ENCODE measurements at places on chromosomes 2 and 18. TPM values are rescaled to one million over a fixed set of nuclear protein-coding genes. Genes with fewer than 3 reads are reported as not detected.

- DNase-seq, result no peak
Measured at GRCh38 chr2:201264472-201265173, 4.3 kb downstream of the CASP8 start.

GRCh38 chr2:46053564-46053963 lies 243.6 kb upstream of the EPAS1 start:
- DNase-seq, result no peak

DNA sequence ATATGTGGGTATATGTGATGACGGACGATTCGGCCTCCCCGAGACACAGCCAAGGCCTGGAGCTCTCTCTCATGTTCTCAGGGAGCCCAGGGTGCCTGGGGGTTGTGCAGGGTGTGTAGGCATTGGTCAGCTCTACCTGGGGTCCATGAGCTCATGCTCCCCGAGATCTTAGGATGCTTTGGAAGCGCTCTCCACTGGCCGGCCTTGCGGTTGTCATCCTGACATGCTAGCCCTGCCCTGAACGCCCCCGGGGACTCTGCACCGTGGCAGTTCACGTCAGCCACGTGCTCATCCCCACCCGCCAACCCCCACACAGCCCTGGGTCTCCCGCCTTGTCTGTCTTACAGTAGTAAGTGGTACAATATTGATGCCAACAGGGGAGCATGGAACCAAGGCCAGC lies 67.8 kb downstream of the RTP5 start:
- DNase-seq, result no peak

GRCh38 chr2:176242276-176242675 lies 27.0 kb upstream of the MTX2 start:
- no peak for DNase-seq

GRCh38 chr2:79083597-79084251 lies 4.1 kb downstream of the REG1B start:
- no peak for DNase-seq

The COL4A4 gene
- total RNA-seq, result not detected

DNA sequence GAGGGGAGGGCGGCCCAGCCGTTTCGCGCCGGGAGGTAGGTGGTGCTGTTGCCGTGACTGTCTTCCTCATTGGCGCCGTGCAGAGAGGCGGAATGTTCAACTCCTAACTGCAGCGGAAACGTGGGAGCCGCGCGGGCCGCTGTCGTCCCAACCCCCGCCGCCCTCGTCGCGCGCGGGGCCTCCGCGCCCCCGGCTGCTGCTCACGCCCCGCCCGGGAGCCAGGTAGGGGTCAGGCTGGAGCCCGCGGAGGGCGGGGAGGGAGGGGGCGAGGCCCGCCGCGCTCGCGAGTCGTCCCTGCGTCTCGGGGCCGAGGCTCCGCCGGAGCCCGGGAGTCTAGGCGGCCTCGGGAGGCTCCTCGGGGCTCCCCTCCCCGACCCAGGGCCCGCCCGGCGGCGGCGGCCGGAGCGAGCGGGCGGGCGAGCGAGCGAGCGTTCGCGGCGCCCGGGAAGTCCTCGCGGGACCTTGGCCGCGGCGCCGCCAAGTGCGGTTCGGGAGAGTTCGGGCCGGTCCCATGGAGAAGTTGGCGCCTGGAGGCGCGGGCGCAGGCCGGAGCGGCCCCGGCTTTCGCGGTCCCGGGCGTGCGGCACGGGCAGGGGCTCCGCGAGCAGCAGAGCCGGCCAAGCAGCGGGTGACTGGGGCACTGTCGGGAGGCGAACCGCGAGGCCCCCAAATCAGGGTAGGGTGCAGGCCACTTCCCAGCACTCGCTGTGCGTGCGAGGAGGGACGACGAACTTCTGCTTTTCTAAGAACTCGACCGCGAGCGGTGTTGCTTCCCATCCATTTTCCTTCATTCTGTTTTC lies at the start of gene MAP3K20:
MAP3K20 (plus strand) TSS at position 66 of the 800 bp plus-strand sequence. CDS start 15,186 bp downstream, outside the sequence.
- peak; percentile 42 for DNase-seq

GRCh38 chr18:66534110-66534509 lies 69.8 kb downstream of the CDH19 start:
- no peak for DNase-seq

The DES gene
- total RNA-seq, result not detected

GRCh38 chr2:10738192-10738591 lies 16.8 kb downstream of the ATP6V1C2 start:
- no peak for DNase-seq

The RGPD3 gene
- total RNA-seq, result 0.18 TPM

DNA sequence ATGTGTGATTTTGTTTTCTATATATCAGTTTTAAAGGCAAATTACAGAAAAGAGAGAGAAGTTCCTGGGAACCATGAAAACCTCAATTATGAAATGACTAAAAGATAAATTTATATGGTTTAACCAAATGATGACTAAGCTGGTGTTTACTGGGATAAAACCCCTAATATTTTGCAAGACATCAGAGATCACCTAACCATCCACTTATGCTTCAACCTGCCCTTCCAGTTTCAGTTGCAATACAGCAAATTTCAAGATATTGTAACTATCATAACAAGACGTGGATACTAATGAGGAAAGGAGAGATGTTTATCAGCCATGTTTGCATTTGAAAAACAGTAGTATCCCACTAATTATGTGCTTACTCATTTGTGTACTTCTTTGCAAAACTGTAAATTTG lies 108.2 kb downstream of the GAREM1 start:
- no peak for DNase-seq
